ENCODE measurements at places on chromosomes 5 and 9.

- DNase-seq: peak; percentile 27
Observed at GRCh38 chr5:1724822-1725602, 74.6 kb downstream of the MRPL36 start.

- DNase-seq: no peak
Observed at GRCh38 chr9:133705576-133705975, 32.6 kb downstream of the SARDH start.

- no peak for DNase-seq
Observed at GRCh38 chr5:143165049-143165880, 238.2 kb downstream of the NR3C1 start.

DNA sequence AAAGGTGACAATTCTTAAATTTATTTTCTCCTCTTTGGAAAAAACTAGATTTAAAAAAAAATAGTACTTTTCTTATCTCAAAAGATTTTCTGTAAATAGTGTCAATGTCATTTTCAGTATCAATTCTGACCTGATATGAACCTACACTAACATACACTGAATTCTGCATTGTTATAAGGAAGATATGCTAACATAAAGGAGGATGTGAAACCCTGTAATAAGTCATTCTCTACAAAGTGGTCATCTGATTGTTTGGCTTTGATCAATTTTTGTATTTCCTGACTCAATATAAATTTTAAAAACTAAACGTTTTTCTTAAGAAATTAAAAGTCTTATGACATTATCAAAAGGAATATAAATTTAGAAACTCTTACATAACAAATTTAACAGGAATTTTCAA lies 233.6 kb upstream of the EDIL3 start:
- no peak for DNase-seq

- DNase-seq: no peak
Observed at GRCh38 chr5:154521756-154522155, 43.7 kb upstream of the HAND1 start.

GRCh38 chr9:134324359-134325095 lies 1.7 kb upstream of the RXRA start:
- DNase-seq: peak; percentile 53

DNA sequence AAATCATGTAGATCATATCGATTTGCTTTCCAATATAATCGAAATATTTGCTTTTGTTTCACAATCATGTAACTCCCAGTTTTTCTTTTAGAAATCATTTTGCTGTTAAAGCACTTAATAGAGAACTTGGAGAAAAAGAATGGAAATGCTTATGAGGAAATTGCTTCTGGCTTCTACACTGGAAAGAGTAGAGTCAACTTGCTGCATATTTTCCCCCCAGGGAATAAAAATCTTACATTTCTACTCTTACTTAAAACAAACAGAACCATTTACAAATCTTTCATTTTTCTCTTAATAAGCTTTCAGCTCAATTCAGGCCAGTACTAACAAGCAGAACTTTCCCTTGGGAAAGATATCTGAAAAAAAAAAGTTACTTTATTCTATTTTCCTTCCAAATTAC lies 312.0 kb downstream of the CHSY3 start:
- no peak for DNase-seq

DNA sequence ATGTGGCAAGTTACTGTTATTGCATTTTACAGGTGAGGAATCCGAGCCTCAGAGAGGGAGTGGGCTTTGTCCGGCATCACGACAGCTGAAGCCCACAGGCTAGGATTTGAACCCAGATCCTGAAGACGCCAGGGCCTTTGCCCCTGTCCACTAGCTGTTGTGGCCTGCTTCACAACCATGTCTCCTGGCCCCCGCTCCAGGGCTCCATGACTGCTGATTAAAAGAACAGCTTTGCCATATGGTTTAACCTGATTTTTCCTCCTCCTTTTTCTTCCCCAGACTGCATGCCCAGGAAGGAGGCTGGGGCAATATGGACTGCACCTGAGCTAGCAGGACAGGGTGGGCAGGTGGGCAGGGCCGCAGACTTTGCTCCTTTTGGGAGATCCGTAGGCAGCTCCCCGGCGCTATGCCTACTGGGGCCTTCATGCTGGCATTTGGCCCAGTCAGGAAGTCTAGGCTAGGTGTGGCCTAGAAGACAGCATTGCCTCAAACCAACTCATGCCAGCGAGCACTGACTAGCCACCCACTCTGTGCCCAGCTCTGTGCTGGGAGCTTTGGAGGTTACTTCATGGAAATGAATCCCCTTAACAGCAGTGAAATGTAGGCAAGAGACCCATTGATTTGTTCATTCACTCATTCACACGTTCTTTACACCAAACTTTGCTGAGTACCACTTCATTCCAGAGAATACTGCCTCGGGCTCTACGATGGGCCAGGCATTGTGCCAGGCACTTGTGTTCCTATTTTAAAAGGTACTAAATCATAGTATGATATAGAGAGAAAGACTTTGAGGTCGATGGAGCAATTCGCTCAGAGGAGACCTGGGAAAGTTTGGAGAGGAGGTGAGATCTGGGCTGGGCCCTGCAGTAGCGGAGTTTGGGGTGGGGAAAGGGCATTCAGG lies 94.3 kb upstream of the CPEB4 start:
- no peak for DNase-seq

DNA sequence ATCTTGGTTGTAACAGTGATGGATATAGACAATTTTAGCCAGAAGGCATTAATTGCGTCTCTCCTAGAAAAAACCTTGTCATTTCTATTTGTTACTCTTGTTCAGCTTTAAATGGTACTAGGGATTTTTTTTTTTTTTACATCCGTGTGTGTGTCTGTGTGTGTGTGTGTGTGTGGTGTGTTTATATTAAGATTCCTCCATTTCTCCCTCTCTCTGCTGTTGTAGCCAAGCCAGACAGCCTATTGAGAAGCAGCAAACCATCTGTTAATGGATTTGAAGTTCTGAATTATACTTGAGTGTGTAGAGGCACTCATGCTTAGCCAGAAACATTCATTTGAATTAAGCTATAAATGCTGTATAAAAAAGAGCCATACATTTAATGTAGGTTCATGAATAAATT lies 72.3 kb downstream of the SLF1 start:
- DNase-seq: no peak

Data from erythroblast (primary cell).